Left forelimb (tissue), 1 donor: ENCODE measurements at places on chromosomes 4 and X.
A peak's percentile ranks its signal among the peaks of the same experiment; 100 is the strongest.

DNA sequence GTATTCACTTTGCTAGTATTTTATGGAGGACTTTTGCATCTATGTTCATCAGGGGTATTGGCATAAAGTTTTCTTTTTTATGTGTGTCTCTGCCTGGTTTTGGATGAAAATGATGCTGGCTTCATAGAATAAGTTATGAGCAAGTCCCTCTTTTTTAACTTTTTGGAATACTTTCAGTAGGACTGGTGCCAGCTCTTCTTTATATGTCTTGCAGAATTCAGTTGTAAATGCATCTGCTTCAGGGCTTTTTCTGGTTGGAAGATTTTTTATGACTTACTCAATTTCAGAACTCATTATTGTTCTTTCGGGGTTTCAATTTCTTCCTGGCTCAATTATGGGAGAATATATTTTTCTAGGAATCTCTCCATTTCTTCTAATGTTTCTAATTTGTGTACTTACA lies 9.1 kb upstream of the CSN2 start:
- DNase-seq: no peak

GRCh38 chr4:10492464-10492863 lies 35.2 kb upstream of the ZNF518B start:
- no peak for DNase-seq

- DNase-seq: no peak
These were observed 350.4 kb downstream of the RAB28 start for GRCh38 chr4:13133700-13134099.

DNA sequence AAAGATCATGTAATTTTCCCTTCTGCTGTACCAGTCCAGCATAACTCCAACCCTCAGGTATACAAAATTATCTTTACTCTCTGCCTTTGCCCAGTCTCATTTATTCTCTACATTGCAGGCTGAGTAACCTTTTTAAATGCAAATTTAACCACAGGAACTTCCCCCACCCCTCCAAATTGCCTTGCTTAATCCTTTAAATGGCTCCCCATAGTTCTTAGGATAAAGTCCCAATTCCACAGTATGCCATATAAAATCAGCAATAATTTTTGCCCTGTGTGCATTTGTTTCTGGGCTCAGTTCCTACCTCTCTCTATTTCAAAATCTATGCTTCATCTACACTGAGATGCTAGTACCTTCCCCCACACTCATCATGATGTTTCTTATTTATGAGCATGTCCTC lies 879.7 kb downstream of the RPA4 start:
- DNase-seq: no peak

- DNase-seq: no peak
These were observed 38.7 kb downstream of the AASDH start for GRCh38 chr4:56348576-56348975.

DNA sequence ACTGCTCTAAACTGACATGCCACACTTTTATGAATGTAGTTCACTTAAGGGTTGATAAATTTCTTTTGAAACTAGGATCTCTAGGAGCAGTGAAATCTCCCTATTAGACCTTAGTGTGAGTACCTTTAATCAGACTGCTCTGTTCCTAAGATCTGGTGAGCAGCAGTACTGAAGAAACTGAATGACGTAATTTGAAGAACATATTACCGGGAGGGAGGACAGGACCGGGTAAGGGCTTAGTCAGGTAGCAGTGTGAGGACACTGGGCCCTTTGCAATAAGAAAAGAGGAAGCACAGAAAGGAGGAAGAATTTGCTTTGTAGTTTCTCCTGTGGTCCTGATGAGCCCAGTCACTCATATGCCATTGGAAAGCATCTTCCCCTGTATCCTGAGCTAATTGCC lies 255.2 kb downstream of the THOC2 start:
- DNase-seq: no peak

DNA sequence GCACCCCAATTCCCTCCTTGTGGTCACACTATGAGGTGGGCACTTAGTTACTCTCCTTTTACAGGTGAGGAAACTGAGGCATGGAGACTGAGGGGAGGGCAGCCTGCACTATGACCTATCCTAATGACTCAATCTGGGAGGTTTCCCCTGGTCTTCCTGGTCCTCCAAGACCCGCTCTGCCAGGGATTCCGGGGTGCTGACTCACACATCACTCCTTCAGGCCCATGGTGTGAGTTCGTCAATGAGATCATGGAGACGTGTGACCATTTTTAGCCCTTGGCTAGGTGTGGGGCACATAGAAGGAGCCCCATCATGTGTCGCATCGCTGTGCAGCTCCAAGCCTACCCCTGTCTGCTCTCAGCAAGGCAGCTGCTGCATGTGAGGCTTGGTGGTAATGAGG lies 32.4 kb upstream of the BCOR start:
- DNase-seq: no peak

DNA sequence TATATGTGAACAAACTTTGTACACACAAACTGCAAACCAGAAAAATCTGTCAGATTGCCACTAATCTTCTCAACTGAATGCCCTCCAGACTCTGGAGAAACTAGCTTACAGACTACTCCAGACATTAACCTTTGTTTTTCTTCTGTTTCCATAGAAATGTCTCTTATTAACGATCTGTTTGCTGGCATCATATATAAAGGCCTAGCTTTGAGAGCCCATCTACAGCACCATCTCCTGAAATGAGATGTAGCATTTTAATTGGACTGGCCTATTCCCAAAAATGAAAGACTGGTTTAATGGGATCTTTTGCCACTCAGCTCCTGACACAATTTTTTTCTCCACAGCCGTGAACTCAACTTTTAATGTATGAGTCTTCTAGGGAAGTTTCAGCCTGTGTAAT lies 266.0 kb upstream of the IL1RAPL1 start:
- no peak for DNase-seq

DNA sequence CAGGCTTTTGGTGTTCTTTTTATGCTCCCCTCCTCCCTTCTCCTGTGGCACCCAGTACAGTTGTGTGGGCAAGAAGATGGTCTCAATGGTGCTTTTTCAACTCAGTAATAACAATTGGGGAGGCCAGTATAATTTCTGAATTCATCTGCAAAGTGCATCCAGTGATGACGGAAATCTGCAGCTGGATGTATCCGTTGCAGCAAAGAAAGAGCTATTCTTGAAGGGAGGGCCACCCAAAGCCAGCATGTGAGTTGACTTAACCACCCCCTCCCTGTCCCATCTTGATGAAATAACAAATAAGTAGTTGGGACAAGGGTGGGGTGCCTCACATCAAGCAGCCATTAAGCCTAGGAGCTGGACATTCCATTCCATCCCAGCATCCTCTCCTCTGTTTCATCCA lies 30.7 kb downstream of the TSC22D3 start:
- DNase-seq: no peak

DNA sequence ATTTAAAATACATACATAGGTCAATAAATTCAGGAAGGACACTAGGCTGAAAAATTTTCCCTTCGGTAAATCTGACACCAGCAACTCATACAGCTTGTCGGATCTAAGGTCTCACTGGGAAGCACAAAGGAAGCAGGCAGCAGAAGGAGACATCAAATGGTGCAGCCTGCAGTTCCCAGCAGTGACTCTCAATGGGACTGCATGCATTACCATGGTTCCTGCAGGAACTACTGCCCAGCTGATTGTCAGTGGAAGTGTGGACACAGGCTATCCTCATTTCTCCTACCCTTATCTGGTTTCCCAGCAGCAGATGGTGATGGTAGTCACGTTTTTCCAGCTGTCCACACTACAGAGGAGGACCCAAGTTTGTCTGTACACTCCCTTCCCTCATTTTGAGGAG lies 113.3 kb downstream of the PPP1R2C start:
- DNase-seq: no peak

DNA sequence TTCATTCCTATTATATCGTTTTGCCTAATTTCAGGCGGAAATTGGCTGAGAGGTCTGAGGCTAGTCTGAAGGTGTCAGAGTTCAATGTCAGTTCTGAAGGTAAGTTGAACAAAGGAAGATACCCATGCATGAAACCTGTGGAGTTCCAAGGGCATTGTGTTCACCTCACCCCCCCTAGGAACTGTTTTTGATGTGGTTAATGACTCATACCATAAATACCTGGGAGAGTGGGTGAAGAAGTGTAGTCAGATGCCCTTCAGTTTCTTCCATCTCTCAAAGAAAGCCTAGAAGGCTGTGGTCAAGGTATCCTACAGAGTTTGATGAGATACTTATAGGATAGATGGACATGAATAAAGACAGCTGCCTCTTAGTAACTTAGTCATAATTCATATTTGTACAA lies 2.7 kb downstream of the UTP14A start:
- no peak for DNase-seq

DNA sequence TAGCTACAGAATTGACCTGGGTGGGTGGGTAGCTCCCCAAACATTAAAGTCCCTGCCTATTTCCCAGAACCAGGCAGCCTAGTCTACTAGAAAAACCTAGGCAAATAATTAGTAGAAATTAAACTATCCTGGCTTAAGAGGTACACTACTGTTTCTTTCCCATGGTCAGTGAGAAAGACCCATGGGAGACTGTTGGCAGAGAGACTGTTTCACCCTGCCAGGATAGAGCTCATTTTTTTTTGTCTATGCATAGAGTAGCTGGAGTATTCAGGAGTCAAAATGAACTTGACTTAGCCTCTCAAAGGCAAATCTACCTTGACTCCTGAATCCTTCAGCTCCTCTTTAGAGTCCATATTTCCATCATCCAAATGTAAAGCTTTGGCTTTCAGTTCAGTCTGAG lies 107.0 kb upstream of the AR start:
- DNase-seq: no peak

DNA sequence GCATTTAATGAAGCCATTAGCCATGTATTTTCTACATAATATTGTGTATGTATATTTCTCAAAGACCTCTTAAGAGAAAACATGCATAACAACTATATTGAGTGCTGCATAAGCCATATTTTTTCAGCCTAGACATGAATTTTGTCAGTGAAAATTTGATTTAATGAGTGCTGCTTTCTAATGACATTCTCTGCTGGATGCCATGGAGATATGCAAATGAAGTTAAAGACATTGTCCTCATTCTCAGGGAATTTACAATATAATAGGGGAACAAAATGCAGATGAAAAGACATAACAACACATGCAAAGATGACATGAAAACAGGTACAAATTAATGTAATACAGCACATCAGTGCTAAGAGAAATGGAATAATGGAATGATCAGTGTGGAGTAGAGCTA lies 118.7 kb downstream of the ATOH1 start:
- no peak for DNase-seq

GRCh38 chr4:109053257-109053656 lies 249.2 kb downstream of the COL25A1 start:
- no peak for DNase-seq

GRCh38 chr4:148044089-148044911 lies 312.4 kb downstream of the ARHGAP10 start:
- no peak for DNase-seq

DNA sequence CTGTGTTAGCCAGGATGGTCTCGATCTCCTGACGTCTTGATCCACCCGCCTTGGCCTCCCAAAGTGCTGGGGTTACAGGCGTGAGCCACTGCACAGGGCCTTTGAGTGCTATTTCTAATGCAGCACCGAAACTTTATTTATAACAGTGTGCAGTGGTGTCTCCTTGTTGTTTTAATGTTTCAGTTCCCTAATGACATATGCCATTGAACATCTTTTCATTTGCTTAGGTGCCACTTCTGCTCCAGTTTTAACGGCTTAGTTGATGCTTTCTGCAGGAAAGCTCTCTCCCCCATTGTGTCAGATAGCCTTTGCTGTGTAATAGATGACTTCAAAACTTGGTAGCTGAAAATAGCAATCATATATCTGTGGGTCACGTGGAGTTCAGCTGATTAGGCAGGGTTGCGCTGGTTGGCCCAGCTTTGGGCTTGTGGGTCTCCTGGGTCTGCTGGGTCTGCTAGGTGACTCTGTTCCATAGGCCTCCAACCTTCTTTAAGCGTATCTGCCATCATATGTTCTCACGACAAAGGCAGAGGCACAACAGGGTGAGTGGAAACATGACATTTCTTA lies 76.4 kb upstream of the SHISA3 start:
- DNase-seq: no peak

DNA sequence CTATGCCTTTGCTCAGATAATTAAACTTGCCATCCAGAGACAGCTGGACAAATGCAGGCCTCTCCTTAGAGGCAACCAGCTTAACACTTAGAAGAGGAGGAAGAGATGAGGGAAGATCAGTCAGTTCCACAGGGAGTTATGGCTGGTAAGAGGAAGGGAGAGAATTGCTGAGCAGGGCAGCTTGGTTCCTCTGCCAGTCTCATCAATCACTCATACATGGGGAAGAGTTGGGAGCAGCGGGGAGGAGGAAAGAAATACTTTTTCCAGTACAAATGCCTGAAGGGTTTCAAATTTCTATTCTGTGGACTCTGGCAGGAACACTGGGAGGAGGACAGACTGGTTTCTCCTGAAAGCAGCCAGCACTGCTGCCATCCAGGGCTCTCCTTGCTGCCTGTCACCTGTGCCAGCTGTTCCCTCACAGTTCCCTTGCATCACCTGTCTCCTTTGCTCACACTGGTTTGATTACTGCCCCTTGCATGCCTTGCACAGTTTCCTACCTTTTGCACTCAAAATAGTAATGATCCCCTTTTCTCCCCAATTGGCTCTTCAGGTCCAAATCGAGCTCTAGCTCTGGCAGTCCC lies 59.5 kb downstream of the PGRMC2 start:
- DNase-seq: no peak

- DNase-seq: no peak
These were observed 19.3 kb downstream of the LRCH2 start for GRCh38 chrX:115214605-115215004.

DNA sequence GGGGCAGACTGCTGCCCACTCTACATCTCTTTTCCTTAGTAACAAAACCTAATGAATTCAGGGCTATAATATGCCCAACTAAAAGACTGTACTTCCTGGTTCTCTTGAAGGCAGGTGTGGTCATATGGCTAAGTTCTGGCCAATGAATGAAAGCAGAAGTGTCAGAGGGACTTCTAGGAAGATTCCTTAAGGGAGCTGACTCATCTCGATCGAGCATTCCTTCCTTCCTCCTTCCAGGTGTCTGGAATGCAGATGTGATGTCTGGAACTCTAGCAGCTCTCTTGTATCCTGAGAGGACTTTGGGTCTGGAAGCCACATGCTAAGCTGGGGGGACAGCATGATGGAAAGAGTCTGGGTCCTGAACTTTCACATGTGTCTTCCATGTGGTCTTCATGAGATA lies 116.2 kb upstream of the STX18 start:
- DNase-seq: no peak

DNA sequence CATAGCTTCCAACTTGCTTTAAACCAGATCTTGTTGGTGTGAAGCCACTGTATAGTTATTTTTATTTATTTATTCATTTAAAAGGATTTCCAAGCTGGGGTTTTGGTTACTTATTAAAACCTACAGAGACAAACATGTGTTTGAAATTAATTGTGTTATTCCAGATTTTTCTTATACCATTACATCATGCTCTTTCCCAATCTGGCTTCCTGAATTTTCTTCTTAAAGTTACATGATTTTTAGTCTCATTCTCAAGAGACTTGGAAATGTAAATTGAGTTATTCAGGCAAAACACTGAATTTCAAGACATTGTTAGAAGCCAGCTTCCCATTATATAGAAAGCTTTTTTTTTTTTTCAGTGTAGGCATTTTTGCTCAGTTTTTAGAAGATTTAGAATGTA lies 381.9 kb downstream of the IL1RAPL1 start:
- DNase-seq: no peak

GRCh38 chrX:103584596-103584995 lies 719 bp upstream of the TCEAL4 start:
- DNase-seq: no peak

- DNase-seq: no peak
These were observed 177.1 kb upstream of the LCORL start for GRCh38 chr4:18198653-18199052.

GRCh38 chrX:120251471-120252011 lies 929 bp downstream of the ZBTB33 start:
- peak; percentile 63 for DNase-seq
